H4 (cell line): ENCODE measurements at places on chromosomes 12 and 14.

DNA sequence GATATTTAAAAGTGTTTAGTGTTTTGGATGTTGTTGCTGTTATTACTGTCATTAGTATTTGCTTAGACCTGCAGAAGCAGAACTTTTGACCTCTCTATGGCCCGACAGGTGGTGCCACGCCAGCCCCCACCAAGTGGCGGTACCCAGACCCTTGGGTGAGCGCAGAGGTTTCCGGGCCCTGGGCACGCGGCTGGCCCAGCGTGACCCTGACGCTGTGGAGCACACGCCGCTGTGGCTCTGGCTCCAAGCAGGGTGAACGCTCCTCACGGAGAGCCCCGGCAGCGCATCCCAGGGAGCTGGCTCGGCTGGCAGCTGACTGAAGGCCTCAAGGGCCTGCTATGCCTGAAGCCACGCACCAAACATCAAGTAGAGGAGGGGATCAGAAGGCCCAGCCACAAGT, 22.6 kb downstream of the SLC25A47 start:
- DNase-seq = no peak

DNA sequence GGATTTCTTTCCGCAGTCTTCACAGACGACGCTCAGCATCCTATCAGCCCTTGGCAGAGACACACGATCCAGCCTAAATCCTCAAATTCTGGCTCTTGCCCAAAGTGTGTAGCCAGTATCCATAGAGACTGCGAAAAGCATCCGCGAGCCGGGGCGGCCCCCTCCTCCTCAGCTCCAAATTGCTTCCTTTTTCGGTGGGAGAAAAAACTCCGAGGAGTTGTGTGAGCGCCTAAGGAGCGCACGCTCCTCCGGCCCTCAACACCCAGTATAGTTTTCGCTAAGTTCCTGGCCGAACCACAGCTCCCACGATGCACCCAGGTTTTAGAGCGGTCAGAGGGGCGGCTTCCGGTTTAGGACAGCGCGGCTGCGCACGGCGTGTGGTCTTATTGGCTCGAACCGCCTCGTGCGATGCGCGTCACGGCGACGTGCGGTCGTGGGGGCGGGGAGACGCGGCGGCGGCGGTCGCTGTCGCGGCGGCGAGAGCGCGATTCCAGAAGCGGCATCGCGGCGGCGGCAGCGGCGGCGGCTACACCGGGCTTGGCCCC, at the start of gene ADIPOR2:
ADIPOR2 (plus strand) TSS at position 493 of the 545 bp plus-strand sequence. CDS start 63,274 bp downstream, outside the sequence.
- peak; percentile 98 for DNase-seq

DNA sequence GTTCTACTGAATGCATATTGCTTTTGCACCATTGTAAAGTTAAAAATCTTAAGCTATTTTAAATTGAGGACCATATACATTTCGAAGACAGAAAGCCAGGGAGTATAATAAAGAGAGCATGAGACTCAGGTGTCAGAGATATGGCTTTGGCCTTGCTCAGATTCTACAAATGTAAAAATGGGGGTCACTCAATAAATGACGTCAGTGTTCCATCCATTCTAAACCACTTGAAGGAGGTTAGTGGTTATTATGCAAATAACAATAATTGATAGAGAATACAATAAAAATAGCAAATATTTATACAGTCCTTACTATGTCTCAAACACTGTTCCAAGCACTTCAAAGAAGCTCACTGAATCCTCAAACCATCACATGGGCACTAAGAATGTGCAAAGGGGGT, 20.1 kb downstream of the RTN1 start:
- no peak for DNase-seq

GRCh38 chr12:48336061-48336460, 14.7 kb downstream of the ZNF641 start:
- no peak for DNase-seq

GRCh38 chr12:22348208-22348607, 13.7 kb upstream of the ST8SIA1 start:
- no peak for DNase-seq

DNA sequence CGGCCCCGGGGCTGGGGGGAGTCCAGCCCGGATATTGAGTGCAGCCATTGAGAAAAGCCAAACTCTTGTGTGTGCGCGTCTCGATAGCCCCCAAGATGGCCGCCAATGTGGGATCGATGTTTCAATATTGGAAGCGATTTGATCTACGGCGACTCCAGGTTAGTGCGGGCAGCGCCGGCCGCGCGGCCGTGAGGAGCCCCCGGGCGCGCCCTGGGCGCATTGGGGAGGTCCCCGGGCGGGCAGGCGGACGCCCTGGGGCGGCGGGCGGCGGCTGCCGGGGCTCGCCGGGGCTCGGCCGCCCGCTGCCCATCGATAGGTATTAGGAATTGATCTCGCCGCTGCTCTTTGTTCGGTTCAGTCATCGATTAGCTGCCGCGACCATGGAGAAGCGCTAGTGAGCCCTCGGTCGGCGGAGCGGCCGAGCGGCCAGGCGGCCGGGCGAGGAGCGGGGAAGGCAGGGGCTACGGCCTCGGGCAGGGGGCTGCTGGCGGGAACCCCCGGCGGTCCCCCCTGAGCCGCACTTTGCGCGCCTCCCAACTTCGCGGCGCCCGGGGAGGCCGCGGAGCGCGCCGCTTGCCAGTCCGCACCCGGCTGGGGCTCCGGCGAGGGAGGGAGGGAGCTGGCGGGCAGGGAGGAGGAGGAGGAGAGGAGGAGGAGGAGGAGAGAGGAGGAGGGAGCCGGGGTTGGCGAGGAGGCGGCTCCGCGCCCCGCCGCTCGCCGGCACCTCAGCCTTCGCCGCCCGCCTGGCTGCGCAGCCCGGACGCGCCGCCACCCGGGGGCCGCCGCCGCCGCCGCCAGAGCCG, 113.9 kb upstream of the MYL2 start:
- no peak for DNase-seq

- DNase-seq = no peak
Measured at GRCh38 chr14:32203928-32204357, 874 bp upstream of the RNU6-8 start.

- DNase-seq = no peak
Measured at GRCh38 chr14:74382231-74382630, 34.0 kb downstream of the VRTN start.

DNA sequence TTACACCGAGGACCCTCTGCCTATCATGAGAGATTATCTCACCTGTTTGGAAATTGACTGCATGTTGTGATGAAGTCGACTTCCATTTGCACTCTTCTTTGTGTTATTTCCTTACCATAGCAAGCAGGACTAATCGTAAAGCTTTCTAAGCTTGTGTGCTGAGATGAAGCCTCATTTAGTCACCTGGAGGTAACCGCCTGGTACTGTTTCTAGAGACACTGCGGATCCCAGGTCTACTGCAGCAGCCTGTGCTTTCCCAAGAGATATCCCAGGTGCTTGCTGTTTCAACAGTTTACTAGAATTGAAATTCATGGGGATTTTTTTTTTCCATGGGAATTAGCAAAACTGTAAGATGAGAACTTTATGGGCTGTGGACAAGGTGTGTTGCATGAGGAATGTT, 131.8 kb downstream of the PTPRR start:
- DNase-seq = no peak

DNA sequence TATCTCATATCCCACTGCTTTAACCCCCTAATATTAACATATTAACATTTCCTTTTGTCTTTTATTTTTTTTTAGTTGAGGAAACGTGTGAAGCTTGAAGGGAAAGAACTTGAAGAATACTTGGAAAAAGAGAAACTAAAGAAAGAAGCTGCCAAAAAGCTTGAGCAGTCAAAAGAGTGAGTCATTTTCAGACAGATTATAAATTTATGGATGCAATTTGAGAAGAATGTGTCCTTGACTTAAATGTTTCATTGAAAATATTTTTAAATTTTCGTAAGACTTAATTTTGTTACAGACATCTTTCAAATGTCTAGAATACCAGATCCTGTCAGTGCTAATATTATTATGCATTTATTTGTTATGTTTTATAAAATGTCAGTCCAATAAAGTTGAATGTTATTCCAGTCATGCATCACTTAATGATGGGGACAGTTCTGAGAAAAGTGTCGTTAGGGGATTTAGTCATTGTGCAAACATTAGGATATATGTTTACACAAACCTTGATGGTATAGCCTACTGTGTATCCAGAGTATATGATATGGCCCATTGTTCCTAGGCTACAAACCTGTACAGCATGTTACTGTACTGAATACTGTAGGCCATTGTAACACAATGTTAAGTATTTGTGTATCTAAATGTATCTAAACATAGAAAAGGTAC, 32.6 kb downstream of the CPSF2 start:
- no peak for DNase-seq

DNA sequence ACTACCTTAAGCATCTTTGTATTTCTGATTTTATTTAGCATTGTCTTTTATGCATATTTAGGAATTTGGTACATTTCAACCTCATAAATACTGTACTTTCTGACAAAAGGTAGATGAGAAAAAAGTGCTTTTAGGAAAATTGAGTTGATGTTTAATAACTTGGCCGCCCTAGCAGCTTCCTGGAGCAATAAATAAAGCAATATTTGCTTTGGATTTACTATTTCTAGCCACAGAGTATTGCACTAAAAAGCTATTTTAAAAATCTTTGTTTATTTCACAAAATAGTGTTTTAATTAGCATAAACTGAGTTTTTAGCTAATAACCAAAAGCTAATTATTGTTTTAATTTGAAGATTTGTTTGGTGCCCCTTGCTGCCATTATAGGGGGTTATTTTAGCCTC, 9.5 kb downstream of the PAPOLA start:
- DNase-seq = no peak

DNA sequence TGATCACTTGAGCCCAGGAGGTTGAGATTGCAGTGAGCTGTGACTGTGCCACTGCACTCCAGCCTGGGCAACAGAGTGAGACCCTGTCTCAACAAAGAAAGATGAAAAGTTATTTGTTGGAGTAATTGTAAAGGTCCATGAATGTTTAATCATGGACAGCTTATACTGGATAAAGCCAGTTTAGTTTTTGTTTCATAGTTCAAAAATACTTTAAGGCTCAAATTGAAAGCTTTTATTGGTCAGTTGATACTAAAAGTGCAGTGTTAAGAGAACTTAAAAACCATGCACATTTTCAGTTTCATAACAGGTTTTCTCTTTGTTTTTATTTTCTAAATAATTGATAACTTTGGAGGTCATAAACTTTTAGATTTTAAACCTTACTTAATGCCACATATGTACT, 108.4 kb downstream of the MON2 start:
- no peak for DNase-seq

DNA sequence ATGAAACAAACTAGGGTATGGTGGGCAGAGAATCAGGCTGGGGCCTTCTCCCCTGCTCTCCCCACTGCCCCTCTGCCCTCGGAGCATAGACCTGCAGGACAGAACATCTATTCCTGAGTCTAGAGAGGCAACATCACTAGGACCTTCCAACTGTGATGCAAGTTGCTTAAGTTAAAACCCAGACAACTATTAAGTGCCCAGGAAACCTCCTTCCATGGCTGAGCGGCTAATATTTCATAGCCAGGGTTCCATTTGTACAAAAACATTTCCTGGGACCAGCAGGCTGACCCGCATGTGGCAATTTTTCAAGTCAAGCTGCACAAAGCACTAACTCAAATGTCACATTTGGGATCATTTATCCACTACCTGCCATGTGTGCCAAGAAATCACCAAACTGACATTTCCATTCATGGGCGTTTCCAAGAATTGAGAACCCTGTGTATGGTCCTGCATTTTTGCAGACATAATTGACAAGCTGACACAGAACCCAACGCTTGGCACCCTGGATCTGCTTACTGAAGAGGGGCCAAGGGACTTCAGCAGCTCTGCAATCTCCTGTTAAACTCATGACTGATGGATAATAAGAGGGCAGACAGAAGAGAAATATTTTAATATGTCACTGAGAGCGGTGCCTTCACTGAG, 32.7 kb downstream of the NT5DC3 start:
- no peak for DNase-seq
